ENCODE measurements at places on chromosomes 3 and 15. TPM values are rescaled to one million over a fixed set of nuclear protein-coding genes. Genes with fewer than 3 reads are reported as not detected.

Gene AHSG
- not detected for total RNA-seq

Gene C3orf18
- total RNA-seq: 30.9 TPM

Gene KBTBD13
- not detected for total RNA-seq

Gene DAZL
- not detected for total RNA-seq

Gene OCA2
- not detected for total RNA-seq

Gene ZDHHC23
- total RNA-seq: 1.0 TPM

Gene DYNLT2B
- 6.9 TPM for total RNA-seq

Gene ABHD14A
- 14.7 TPM for total RNA-seq

Gene SH2D7
- not detected for total RNA-seq

Gene LOXL1
- 126 TPM for total RNA-seq

Gene ST3GAL6
- total RNA-seq: 19.9 TPM

Gene CORO2B
- total RNA-seq: 32.9 TPM

Gene INSYN1
- total RNA-seq: 3.3 TPM

Gene GOLGA6L10
- 0.85 TPM for total RNA-seq

Gene CCDC12
- 15.2 TPM for total RNA-seq

Gene OR5K2
- total RNA-seq: not detected

Gene AGBL1
- total RNA-seq: not detected

Gene EIF4G1
- 496 TPM for total RNA-seq

Gene FXR1
- total RNA-seq: 172 TPM

Gene ATP13A5
- not detected for total RNA-seq

Gene ARGFX
- not detected for total RNA-seq

Gene TBC1D23
- 57.3 TPM for total RNA-seq

Gene CCDC39
- total RNA-seq: not detected

Gene ROBO1
- 94.4 TPM for total RNA-seq

Gene BFSP2
- total RNA-seq: not detected

Gene NPAP1
- total RNA-seq: not detected

Gene CLDN16
- 0.30 TPM for total RNA-seq

Gene GOLGA6L7
- total RNA-seq: not detected

Gene HIGD2B
- total RNA-seq: not detected

Gene FSD2
- total RNA-seq: not detected

Gene TM4SF4
- 2.4 TPM for total RNA-seq

Gene POPDC2
- 0.33 TPM for total RNA-seq

Gene TGFBR2
- 233 TPM for total RNA-seq

Gene STARD9
- total RNA-seq: 7.8 TPM

Gene GCHFR
- 0.85 TPM for total RNA-seq

Gene XRN1
- total RNA-seq: 50.7 TPM

Gene CLRN1
- total RNA-seq: not detected

Gene MCCC1
- 23.9 TPM for total RNA-seq

Gene SKOR1
- total RNA-seq: 0.17 TPM

Gene IQCF5
- total RNA-seq: not detected

Gene OR5H14
- total RNA-seq: not detected

Gene ACAD11
- total RNA-seq: 57.7 TPM
